ENCODE measurements at places on chromosomes 11 and 22.

- no peak for DNase-seq
Observed at GRCh38 chr11:77223797-77224196, 77.7 kb downstream of the GDPD4 start.

DNA sequence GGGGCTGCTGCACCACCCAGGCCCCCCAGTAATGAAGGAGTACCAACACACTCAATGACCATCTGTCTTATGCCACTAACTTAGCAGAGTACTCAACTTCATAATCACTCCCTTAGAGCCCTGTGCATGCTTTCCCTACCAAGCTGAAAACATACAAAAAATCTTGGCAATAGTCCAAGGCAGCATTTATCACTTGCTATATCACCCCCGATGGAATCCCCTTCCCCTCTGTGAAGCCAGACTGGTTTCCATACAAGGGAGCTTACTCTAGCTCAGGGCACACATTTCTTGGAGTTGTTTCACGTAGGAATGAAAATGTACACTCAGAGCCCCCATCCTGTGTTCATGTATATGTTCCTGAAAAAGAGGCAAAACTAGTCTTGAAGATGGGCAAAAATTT is 301.3 kb upstream of the TENM4 start:
- DNase-seq = no peak

DNA sequence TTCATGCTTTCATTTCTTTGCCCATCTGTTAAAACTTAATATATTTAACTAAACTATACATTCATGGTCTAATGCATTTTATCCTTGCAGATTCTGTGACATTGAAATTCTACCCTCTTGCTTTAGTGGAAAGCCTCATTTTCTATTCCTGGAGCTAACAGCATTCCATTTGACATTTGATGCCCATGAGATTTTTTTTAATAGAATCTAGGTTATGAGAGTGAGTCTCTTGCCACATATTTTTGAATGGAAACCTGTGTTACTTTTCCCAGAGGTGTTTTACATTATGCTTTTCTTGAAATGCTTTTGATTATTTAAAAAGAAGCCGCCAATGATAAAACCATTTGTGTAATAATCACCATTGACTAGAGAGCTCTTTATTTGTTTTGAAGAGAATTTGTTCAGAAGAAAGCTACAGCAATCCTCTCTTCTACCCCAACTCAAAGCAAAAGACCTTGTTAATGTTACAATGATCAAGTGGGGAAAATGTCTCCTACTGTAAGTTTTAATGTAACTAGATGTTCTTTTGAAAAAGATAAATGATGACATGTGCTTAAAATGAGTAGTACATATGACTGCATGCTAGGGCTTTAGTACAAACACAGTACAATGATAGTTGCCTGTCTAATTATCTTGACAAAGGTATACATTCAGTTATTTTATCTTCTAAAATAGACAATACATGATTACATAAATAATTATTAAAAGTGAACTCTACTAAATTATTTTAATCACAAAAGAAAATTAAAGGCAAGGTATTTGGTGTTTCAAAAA is 67.3 kb downstream of the GAS2 start:
- DNase-seq = no peak

- no peak for DNase-seq
Observed at GRCh38 chr22:47371263-47372090, 609.0 kb downstream of the TBC1D22A start.

- peak; percentile 26 for DNase-seq
Observed at GRCh38 chr22:45918459-45919370, 58.2 kb downstream of the WNT7B start.
